Activated CD4-positive, alpha-beta T cell treated with anti-CD3 and anti-CD28 coated beads for 4 hours (primary cell): ENCODE measurements at places on chromosomes 7 and 10.

DNA sequence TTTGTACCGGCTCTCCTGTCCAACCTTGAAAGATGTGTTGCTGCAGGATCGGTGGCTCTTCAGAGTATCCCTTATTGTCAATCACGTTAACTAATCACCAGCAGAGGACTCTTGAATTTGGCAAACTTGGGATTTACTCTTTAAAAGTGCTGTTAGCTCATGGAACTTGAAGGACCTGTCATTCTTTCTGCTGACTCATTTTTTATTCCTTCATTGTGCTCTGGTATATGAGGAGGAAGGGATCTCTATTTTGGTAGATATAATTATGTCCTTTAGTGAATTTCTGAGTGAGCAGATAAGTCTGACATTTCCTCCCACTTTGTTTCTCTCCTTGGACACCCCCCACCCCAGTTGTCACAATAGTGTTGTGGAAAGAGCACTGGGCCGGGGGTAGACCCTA lies 175.1 kb upstream of the HDAC9 start:
- no peak for DNase-seq

DNA sequence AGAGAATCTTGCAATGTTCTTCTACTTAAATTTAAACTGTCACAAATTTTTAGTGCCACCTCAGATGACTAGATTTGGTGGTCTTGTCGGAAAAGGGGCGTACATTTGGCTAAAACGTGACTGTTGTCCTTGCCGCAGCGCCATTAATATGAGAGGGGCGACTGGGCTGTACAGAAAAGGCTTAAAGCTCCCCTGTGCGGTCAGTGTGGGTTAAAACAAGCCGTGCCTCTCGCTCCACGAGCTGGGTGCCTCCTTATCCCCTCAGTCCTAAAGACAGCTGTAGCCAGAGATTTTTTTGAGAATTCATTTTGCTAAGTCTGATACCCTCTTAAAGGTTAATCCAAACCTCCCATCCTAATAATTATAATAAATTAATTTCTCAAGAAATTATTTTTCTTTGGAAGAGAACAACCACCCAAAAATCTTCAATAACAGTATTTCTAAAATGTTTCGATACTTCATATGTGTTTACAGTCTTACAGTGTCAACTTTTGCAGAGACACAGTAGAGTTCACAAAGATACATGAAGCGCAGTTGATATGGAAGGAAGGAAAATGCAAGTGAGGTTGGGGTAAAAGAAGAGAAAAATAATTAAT lies 68.6 kb downstream of the C7orf25 start:
- no peak for DNase-seq

GRCh38 chr10:90983914-90984549 lies 63.1 kb upstream of the ANKRD1 start:
- no peak for DNase-seq

DNA sequence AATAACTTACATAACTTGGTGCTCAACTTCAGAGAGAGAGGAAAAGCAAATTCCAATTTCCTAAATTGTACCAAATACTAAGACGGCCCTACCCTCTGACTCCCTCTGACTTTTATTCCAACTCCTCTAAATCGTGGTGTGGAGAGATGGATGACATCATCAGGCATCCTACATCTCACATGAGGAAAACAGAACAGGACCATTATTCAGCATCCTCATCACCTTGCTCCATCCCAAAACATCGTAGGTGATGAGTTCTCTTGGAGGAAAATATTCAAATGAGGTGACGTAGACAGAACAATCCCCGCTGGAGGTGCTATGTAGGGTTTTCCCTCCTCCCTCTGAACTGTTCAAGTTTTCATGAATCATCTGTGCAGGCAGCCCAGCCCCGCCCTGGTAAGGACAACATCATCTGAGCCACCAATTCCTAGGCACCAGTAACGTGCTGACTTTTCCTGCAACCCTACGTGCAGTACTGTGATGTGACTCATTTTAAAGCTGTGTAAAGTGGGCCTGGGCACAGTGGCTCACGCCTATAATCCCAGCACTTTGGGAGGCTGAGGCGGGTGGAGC lies 167.2 kb downstream of the CALN1 start:
- DNase-seq: no peak
